Activated T-cell treated with anti-CD3 and anti-CD28 coated beads, Interleukin-2, amount 50 U/mL, for 72 hours (primary cell): ENCODE measurements at places on chromosomes 16 and 17. TPM values are rescaled to one million over a fixed set of nuclear protein-coding genes. Genes with fewer than 3 reads are reported as not detected.
A peak's percentile ranks its signal among the peaks of the same experiment; 100 is the strongest.

Gene FA2H
- not detected for total RNA-seq

Gene CBFA2T3
- 1.2 TPM for total RNA-seq

Gene AIPL1
- total RNA-seq, result not detected

Gene KCTD13
- total RNA-seq, result 45.3 TPM

- DNase-seq, result no peak
Measured at GRCh38 chr16:2048116-2048543, 345 bp downstream of the TSC2 start.

- DNase-seq, result peak; percentile 72
Measured at GRCh38 chr16:813204-813915, 12.8 kb upstream of the GNG13 start.

DNA sequence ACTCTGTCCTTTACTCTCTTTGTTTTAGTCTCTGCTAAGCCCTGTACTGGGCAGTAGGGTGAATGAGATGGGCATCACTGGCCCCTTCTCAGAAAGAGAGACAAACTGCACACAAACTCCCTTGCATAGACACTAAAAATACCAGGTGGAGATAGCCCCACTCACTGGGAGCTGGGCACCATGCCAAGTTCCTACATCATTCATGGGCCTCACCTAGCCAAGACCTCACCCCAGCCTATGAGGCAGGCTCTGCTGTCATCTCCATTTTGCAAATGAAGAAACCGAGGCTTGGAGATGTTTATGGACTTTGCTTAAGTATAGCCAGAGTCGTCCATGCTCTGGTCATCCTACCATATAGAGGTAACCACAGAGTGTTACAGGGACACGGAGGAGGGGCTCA lies 499.8 kb upstream of the CDH11 start:
- DNase-seq, result no peak

- DNase-seq, result no peak
Measured at GRCh38 chr17:1474402-1475189, 17.9 kb downstream of the MYO1C start.

- DNase-seq, result no peak
Measured at GRCh38 chr16:89691231-89691985, 4.9 kb downstream of the CDK10 start.

DNA sequence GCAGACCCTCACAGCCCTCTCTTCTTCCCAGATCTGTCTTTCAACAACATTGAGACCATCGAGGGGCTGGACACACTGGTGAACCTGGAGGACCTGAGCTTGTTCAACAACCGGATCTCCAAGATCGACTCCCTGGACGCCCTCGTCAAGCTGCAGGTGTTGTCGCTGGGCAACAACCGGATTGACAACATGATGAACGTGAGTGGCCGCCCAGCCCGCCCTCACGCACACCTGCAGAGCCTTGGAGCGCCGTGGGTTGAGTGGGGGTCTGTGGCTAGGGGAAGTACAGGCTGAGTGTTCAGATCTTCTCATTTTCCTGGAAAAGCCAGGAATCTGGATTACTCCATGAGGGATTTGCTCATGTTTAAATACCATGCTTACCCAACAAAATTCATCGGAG lies 15.2 kb downstream of the DRC3 start:
- DNase-seq, result no peak
